Posterior vena cava (tissue), 2 donors: ENCODE measurements at places on chromosomes 12 and 14. TPM values are rescaled to one million over a fixed set of nuclear protein-coding genes. Genes with fewer than 3 reads are reported as not detected.
A peak's percentile ranks its signal among the peaks of the same experiment; 100 is the strongest.

Gene NAV3
- 17.4 TPM for total RNA-seq

Gene DTX1
- total RNA-seq, result 6.3 TPM

Gene MMP17
- total RNA-seq, result 4.3 TPM

Gene GARIN6
- total RNA-seq, result not detected

Gene WNT1
- not detected for total RNA-seq

Gene CISTR
- not detected for total RNA-seq

Gene CNIH1
- 104 TPM for total RNA-seq

Gene TBC1D30
- 3.7 TPM for total RNA-seq

Gene GDF3
- total RNA-seq, result 1.5 TPM

Gene APOF
- not detected for total RNA-seq

DNA sequence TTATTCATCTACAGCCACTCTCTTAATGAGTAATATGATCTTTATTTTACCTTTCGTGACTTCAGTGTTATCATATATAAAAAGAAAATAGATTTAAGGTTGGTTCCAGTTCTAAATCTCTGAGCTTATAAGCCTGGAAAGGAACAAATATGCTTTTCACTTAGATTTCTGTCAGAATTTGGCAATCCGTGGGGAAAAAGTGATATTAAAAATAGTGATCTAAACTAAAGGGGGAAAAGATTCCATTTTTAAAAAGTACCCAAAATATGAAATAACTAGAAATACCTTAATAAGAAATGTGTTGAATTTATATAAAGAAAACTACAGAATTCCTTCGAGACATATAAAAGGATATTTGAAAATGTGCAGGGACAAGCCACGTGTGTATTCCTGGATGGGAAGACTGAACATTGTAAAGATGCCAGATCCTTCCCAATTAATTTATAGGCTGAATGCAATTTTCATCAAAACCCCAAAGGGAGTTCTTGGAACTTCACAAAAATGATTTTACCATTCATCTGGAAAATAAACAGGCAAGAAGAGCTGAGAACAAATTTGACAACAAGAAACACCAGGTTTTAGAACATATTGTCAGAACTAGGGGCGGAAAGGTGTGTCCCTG lies 142.5 kb downstream of the EFCAB11 start:
- no peak for DNase-seq

GRCh38 chr14:101474563-101475455 lies 86.5 kb upstream of the DIO3 start:
- DNase-seq, result peak; percentile 43

DNA sequence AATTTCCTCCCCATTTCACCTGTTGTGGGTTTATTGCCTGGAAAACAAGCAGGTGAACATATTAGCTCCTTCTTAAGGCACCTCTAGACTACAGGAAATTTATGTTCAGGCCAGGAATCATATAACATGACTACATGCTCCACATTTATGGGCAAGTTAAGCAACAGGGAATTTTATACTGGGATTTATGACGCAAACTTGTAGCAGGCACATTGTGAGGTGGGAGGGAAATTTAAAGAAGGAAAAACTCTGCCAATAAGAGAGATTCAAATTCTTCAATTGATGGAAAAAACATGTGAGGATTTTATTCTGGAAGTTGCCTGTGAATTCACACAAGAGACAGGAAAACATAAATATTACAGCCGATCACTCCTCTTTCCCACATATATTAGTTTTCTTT lies 93.9 kb downstream of the TBC1D30 start:
- no peak for DNase-seq

GRCh38 chr12:56192582-56192981 lies 3.3 kb upstream of the SMARCC2 start:
- DNase-seq, result no peak

DNA sequence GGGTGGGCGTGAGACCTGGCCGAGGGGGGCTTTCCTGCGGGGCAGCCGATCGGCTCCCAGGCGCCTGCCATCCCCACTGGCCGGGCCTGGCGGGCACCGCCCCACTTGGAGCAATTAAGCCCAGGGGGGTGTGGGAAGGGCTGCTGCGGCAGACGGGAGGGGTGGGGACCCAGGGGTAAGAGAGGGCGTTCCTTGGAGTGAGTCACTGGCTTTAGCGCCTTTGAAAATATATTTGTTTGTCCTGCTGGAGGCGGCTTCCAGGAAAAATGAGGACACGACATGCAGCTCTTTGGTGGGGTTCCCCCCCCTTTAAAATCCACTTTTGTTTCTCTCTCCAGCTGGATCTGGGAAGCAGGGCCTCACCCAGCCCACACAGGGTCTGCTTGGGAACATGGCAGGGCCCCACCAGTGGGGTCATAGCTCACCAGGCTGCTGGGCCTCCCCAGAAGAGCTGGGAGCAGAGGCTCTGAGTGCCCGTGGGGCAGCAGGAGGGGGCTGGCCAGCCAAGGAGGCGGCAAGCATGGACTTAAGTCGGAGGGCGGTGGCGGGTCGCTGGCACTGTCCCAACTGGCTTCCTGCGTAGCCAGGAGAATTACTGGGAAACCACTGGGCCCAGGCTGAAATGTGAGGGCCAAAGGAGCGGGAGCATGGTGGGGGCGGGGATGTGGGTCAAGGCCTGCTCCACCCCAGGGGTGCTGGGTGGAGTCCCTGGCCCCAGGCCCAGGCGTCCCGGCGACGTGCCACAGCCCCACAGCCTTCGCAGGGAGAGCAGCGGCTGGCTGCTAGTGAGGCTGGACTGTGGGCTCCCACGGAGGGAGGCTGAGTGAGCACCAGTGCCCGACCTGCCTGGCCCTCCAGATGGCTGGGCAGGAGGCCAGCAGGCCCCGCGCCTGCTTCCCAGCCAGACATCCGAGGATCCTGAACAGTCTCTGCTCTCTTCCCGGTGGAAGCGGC lies 128.0 kb downstream of the RFLNA start:
- DNase-seq, result peak; percentile 98

- no peak for DNase-seq
Measured at GRCh38 chr14:71725922-71726579, 206.2 kb upstream of the RGS6 start.

- no peak for DNase-seq
Measured at GRCh38 chr14:67269298-67270060, 28.2 kb downstream of the PALS1 start.

- DNase-seq, result no peak
Measured at GRCh38 chr14:68563251-68564131, 229.4 kb downstream of the ZFP36L1 start.

DNA sequence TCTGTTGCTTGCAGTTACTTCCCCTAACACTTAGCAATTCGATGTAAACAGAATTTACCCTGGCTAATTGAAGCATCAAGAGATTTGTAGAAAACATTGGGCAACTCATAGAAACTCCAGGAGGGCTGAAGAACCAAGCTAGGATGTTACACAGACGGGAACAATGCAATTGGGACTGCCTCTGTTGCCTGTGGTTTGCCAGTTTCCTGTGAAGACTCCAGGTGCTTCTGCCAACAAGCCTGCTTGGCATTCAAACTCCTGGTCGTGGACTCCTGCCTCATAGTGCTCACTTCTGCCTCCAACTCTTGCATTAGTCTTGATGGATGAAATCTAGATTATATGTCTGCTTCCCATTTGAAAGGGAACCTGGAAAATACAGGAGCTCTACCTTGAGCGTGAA lies 246.0 kb downstream of the BMP4 start:
- no peak for DNase-seq

- peak; percentile 92 for DNase-seq
Measured at GRCh38 chr14:69625299-69626131, 14.1 kb downstream of the SUSD6 start.

- DNase-seq, result no peak
Measured at GRCh38 chr14:24875203-24875838, 174.6 kb downstream of the STXBP6 start.

DNA sequence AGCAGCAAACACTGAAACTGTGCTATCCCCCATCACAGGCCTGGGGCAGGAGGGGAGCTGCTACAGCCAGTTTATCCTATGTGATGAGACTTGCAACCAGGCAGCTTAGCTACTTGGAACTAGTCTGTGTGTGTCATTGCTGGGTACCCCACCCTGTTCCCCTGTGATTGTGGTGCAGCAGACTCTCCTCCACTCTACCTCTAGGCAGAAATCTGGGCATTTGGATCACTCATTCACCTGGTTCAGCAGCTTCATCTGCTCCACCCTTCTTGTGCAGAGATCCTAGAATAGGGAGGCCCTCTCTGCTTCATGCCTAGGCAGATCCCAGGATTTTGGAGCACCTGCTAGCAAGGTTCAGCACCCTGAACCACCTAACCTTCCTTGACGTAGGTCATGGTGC lies 8.8 kb downstream of the TAS2R13 start:
- DNase-seq, result no peak

DNA sequence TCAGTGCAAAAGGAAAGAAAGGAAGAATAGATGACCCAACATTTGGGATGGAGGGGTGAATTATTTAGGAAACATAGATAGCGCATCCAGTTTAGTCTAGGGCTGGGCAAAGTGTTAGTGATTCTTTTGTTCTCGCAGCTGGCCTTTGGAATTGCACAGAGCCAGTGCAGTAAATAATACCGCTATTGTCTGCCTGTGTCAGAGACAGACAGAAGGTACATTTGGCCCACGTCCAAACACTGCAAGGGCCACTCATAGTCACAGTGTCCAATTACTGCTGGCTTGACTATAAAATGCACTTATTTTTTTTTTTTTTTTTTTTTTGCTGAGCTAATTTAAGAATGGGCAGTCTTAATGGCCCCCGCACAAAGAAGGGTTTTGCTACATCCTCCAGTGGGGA lies 638.6 kb downstream of the BCL11B start:
- no peak for DNase-seq

- peak; percentile 57 for DNase-seq
Measured at GRCh38 chr14:101065696-101066694, 162.5 kb upstream of the RTL1 start.

GRCh38 chr12:32305163-32305562 lies 94.2 kb upstream of the FGD4 start:
- DNase-seq, result no peak

DNA sequence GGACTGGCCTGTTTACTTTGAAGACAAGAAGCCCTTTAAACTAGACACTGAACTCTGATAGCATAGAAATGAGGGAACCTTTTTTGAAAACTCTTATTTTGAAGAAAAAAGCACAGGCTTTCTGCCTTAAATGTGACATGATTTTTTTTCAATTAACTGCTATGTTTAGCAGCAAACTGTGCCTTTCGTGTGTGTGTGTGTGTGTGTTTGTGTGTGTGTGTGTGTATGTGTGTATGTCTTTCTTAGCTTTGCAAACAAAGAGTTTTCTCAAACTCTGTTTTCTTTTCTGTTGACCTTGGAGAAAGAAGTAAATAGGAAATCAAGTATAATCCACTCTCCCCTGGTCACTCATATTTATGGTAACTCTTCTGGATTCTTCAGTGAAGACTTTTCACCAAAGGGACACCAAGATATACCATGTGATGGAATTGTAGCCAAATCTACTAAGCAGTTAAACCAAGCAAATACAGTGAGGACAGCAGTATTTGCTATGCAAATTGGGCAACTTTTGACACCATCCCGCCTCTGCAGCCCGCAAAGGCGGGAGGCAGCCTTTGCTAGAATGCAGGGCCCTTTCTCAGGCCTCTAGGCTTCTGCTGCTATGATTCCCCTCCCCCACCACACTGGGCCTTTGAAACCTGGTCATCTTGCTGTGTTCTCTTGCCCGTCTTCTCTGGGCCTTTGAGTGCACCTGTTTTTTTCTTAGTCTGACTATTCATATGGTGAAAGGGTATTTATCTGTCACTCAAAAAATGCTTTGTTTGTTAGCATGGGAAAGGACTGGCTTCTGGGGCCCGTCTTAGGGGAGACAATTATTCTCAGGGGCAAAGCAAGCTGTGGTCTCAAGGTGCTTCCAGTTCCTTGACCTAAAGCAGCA lies 107.9 kb downstream of the MYRFL start:
- DNase-seq, result no peak

DNA sequence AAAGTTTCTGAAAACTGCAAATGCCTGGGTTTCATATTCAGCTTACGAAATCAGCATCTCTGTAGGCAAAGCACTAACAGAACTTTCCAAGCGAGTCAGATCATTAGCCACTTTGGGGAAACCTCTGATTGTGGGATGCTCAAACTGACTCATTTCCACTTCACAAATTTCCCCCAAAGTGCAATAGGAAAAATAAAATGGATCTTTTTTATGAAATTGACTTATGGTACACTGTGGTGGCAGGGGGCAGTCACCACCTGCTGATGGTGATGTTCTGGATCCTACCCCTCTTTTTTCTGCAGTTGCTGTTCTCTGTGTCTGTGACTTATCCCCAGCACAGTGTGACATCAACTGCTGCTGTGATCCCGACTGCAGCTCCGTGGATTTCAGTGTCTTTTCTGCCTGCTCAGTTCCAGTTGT lies 5.6 kb downstream of the TCTN1 start:
- DNase-seq, result peak; percentile 14

- no peak for DNase-seq
Measured at GRCh38 chr12:108381787-108382436, 42.8 kb upstream of the CMKLR1 start.

GRCh38 chr12:88628856-88629509 lies 48.7 kb upstream of the KITLG start:
- DNase-seq, result no peak

DNA sequence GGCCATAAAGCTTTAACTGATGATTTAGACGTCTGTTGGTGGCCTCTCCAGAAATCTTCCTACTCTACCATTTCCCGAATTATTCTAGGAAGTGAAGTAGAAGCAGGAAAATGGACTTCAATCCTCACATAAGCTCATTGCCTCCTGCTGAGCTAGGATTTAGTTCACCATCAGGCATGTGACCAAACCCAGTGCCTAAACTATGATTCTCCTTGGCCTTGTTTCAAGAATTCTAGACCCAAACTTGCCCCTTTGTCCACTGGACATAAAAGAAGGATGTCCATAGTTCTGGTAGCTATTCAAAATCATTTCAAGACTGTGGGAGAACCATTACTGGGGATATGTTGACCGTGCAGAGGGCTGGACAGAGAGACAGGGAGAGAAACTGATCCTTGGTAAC lies 105.8 kb downstream of the C12orf50 start:
- no peak for DNase-seq

DNA sequence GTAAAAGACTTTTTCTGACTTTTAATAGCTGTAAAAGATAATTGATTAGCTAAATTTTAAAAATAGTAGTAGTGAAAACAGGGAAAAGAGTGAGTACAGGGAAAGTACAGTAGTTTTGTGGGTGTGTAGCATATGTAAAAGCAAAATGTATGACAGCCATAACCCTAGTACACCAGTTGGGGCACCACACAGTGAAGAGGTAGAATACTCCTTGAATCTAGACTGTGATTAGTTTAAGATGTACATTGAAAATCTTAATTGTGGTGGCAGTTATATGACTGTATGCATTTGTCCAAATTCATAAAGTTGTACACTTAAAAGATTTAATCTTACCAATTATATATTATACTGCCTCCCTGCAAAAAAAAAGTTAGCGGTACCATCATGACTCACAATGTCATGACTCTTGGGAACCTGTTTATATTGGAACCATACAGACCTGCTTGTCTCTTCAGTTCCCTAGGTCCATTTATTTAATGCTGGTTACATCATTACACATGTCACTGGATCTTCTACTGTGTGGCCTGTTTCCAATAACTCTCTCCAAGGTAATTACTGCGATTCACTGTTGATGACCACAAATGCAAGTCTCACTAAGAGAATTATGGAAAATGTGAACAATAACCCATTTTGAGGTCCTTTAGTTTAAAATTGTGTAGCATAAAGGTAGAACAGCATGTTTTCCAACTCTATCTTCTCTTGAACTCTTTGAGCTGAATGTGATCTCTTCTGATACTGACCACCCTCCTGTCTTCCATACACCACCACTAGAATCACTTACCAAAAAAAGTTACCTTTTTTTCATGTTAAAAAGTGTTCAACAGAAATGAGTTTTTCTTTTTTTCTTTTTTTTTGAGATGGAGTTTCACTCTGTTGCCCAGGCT lies 264.2 kb upstream of the AMIGO2 start:
- DNase-seq, result no peak
